ENCODE measurements at places on chromosomes 5 and 9.

DNA sequence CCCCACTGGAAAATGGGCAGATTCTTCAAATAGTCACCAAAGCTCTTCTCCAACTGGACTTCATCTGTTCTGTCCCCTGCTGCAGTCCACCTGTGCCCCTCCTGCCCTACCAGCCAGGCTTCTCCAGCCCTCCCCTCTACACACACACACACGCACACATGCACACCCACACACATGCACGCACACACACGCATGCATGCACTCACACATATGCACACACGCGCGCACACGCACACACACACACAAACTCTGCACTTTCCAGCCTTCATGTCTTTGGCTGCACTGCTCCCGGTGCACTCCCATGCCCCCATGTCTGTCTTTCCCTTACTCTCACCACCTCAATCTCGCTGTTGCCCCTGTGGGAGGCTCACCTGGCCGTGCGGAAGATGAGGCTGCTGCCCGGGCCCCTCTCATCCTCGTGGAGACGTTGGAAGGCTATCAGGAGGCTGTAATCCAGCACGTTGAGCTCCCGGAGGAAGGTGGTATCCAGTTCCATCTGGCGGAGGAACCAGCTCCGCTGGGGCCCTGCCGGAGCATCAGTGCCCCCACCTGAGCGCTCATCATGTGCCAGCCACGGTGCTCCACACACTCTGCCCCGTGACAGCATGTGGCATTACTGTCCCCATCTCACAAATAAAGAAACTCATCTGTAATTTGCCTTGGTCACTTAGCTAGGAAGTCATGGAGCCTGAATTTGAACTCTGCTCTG, 5.7 kb downstream of the PIP5KL1 start:
- no peak for DNase-seq

- DNase-seq = no peak
Measured at GRCh38 chr5:45189481-45189880, 380.7 kb downstream of the MRPS30 start.

GRCh38 chr9:98182069-98182820, 10.2 kb downstream of the CORO2A start:
- no peak for DNase-seq

DNA sequence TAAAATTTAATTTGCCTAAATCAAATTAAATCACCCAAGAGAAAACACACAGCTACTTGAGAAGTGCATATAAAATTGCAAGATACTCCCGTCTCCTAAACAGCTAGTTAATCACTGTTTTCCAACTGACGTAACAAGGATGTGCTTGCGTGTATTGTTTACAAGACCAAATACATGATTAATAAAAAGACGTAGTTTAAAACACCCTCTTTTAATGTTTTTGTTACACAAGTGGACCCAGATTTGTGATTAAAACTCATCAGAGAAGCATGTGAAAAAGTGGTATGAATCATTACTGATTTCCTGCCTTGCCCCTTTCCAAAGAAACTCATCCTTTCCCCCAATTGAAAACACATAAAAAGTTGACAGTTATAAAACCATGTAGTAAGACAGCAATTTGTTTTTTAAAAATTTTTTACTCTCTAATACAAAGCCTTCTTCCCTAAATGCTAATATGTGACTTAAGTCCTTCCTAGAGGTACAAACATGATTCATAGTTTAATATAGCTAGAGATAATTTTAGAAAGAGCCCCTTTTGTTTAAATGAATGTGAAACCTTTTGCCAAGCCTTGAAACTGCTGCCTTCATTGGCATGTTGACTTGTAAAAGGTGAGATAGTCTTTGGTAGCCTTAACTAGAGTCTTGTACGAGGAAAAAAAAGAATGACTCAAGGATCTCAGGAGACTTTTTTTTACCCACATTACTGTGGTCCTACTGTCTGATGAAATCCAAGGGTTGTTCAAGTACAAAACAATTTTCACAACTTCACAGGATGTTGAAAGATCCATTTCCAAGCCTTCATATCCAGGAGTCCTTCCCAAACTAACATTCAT, 61.4 kb upstream of the FST start:
- DNase-seq = no peak

DNA sequence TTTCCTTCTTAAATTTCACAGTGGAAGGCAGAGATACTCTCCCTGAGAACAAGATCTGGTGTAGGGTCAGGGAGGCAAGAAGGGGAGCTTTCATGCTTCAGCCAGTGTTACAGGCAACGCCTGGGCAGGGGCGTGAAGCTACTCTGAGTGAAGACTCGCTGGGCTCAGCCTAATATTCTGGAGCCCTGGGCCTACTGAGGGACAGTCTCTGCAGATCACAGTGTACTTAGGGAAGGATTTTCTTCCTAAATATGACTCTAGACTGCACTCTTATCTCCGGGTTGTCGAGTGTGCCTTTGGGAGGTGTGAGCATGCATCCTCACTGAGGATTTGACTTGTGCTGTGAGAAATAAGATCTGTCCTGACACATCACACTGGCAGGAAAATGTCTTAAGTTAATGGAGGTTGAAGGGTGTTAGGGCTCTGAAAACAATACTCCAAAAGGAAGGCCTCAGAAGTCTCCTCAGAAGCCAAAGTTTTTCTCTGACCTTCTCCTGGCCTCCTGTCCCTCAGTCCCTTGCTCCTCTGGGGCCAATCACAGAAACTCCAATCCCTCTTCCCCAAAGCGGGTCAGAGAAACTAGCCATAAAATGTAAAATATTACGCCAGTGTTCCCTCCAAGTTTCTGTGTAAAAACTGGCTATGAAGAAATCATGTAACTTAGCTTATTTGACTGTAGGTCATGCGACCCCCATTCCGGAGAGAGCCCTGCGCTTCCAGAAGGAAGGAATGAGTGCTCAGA, 156.8 kb upstream of the TBC1D2 start:
- DNase-seq = no peak

- DNase-seq = no peak
Measured at GRCh38 chr9:72758944-72759343, 193.9 kb downstream of the ALDH1A1 start.

All from tibial nerve (tissue), 4 donors.